ENCODE measurements at places on chromosomes 1 and 21. TPM values are rescaled to one million over a fixed set of nuclear protein-coding genes. Genes with fewer than 3 reads are reported as not detected.

Gene CCDC190
- total RNA-seq = not detected

- DNase-seq = no peak
These were observed 37.0 kb downstream of the CAPN8 start for GRCh38 chr1:223628233-223629125.

Gene OR2W3
- total RNA-seq = 0.47 TPM

Gene EDARADD
- total RNA-seq = 7.2 TPM

DNA sequence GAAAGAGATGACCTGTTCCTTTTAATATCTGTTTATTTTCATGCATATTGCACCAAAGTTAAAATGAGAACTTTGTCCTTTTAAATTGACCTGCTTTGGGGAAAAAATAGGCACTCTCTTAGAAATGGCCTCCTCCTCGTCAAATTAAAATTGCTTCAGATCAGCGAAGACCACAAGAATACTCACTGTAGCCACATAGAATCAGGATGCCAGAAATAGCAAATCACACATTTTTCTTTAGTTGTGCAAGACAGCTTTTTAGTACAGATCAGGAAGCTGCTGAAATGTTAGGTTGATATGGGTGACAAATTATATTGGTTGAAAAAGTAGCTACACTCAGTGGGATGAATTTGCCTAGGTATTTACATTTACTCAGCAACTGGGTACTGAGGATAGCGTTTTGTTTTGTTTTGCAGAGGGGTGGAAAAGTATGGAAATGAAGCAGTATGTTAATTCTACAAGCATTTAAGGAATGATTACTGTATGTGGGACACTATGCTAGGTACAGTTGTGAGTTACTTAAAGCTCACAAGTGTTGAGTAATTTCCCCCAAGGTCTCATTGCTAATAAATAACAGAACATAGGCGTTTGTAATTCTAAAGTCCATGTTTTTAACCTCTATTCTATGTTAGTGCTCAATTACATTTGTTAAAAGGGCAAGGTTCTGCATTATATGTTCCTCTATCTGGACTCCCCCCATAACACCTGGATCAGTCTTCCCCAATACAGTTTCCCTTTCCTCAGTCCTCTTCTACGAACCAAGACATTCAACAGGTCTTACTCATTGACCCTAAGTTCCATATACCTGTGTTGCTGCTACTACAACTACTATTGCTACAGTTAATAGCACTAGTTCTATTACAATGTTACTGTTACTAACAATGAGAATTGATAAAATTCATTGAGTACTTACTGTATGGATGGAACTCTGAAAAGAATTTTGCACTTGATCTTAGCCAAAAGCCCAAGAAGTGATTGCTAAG is 99.4 kb upstream of the S1PR1 start:
- no peak for DNase-seq

- no peak for DNase-seq
These were observed 467.5 kb downstream of the PTPRU start for GRCh38 chr1:29703596-29704370.

Gene TAL1
- total RNA-seq = not detected

Gene ATAD3C
- total RNA-seq = 0.17 TPM

DNA sequence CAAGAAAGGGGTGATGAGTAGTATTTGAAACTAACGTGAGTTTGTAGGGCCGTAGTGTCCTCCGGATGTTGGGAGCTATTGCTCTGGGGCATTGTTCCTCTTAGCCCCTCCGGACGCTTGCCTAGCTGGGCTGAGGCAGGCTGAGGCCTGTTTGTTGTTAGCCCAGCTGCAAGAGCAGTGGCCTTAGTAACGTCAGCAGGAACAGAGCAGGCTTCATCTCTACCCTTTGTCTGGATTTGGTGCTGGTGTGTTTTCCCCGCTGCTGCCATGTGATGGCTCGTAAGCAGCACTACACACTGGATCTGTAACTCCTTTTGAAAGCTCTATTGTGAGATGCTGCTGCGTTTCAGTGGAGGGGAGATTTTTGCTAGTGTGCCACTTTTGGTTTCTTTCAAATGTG is 57.6 kb downstream of the DNM3 start:
- DNase-seq = no peak

All from natural killer cell treated with Interleukin-12 subunit alpha and Interleukin-12 subunit beta and Interleukin-15 and Interleukin-18, amount 100 ng/mL, for 72 hours (primary cell).